ENCODE measurements at places on chromosomes 3 and 15.

GRCh38 chr3:133494469-133494868 is 79.0 kb upstream of the CDV3 start:
- DNase-seq = no peak

DNA sequence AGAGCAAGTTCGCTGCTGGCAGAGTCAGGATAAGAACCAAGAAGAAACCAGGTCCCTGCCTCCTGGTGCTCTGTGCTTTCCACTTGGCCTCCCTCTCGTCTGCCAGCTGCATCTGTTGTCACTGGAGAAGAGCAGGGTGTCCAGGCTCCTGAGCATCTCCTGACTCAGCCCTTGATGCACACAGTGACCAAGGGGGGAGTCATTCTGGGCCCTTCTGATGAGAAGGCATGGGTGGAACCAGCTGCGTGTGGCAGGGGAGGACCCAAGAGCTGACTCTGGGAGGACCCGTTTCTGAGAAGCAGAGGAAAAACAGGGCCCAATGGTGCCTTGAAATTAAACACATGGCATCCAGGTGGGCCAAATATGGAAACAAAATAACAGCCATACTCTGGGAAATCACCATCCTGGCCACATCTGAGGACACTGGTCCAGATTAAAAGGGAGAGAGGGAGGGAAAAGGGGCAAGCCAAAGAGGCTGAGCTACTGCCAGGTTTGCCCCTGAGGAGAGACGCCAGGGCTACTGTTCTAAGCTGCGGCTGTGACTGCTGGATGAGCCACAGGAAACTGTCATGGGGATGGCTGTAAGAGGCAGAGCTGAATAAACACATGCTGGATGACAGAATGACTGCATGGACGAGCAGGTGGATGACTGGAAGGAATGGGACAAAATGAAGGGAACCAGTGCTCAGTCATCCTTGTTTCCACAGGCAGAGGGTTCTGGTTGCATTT is 58.1 kb upstream of the CA12 start:
- DNase-seq = no peak

DNA sequence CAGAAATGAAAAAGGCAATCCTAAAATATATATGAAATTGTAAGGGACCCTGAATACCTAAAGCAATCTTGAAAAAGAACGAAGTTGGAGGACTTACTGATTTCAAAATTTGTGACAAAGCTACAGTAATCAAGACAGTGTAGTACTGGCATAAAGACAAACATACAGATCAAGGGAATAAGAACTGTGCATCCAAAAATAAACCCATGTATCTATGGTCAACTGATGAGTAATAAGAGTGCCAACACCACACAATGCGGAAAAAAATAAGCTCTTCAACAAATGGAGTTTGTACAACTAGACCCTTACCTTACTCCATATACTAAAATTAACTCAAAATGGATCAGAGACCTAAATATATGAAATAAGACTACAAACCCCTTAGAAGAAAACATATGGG is 29.6 kb downstream of the GSK3B start:
- DNase-seq = no peak

GRCh38 chr3:113896930-113897329 is 50.9 kb upstream of the ZDHHC23 start:
- DNase-seq = no peak

DNA sequence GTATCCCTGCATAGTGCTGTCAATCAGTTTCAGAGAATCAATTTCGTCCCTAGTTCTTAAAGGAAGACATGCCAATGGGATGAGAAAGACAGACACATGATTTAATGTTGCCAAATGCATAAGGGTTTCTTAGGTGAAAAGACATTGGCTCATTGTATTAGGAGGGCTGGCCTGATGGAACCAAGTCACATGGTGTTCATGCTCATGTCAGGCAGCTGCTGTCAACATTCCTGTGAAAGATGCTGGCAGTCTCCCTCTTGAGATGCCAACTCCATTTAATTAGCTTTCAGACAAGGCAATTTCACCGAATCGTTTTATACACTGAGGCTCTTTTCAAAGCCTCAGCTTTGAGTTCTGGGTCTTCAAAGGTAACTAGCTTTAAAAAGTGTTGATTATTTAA is 16.1 kb upstream of the IL1RAP start:
- DNase-seq = no peak

DNA sequence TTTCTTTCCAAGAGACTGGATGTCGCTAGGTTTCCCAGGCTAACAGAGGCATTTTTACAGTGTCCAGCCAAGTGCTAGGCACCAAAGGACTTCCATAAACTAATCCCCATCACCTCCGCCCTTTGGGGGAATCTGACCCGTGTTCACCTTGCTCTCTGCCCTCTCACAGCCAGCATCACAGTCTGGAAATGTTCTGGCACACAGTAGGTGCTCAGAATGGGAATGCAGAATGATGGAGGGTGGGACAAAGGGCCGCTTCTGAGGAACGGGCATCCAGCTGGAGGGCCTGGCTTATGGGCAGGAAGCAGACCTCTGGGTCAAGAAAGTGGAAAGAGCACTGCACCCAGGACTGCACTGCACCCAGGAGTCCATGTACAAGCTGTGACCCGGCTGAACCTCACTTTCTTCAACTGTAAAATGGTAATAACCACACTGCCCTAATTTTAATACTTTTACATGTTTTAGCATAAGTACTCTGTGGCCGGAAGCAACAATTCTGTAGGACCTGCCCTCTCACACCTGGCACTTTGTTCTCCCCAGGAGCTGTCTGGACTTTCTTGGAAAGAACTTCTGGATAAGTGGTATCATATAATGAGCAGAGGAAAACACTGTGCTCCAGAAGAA is 901 bp upstream of the NMB start:
- DNase-seq = no peak

DNA sequence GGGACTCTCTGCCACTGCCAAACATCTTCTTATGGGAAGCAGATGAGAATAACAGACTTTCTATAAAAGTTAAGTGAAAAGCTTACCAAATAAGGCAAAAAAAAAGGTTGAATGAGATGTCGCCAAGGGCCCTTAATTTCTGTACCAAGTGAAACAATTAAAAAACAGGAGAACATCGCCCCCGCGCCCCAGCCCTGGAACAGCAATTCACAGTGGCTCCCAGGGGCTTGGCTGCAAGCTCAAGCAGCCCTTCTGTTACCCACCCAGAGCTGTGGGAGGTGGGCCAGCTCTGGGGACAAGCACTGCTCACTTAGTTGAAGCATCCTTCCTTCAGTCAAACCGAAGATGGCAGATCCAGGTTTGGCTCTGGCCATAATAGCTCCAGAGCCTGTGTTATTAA is 208.0 kb downstream of the ERC2 start:
- DNase-seq = no peak

- DNase-seq = no peak
These were observed 398.5 kb downstream of the VPS13C start for GRCh38 chr15:61661791-61662190.

GRCh38 chr3:63910891-63911290 is 1.3 kb downstream of the SCAANT1 start:
- DNase-seq = no peak

- DNase-seq = no peak
These were observed 3.5 kb downstream of the GABRA5 start for GRCh38 chr15:26870346-26870745.

DNA sequence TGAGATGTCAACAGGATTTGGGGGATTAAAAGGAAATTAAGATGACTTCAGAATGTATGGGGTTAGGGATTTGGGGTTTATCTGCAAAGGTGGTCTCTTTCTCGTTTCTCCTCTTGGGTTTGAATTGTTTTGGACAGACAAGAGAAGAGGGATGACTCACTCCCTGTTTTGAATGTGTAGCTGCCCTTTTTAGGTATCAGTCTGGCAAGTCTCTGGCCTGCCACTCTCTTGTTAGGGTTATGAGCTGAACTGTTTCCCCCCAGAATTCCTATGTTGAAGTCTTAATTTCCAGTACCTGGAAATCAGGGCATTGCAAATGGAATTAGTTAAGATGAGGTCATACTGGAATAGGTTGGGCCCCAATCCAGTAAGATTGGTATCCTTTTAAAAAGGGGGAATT is 291.7 kb downstream of the MEX3B start:
- DNase-seq = no peak

DNA sequence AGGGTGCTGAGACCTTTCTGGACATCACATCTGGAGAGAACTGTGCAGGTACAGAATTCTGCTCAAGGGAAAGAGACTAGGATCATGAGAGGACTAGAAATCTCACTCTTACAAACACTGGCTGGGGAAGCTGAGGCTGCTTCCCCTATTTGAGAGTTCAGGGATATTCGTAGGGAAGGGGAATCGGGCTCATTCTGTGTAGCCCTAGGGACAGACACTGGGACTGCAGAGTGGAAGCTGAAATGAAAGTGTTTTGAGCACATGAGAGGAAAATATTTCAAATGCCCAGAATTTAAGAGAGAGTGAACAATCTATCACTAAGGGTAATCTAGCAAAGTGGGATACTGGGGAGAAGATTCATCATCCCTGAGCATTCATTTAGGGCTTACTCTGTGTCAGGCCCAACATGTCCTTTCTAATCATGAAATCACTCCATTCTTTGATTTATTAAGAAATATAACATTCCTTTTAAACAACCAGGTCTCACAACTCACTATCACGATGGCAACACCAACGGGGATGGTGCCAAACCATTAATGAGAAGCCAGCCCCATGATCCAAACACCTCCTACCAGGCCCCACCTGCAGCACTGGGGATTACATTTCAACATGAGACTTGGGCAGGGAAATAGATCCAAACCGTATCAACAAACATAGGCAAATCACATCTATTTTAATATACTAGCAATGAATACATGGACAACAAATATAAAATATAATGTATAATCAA is 63.0 kb downstream of the CPN2 start:
- DNase-seq = no peak

DNA sequence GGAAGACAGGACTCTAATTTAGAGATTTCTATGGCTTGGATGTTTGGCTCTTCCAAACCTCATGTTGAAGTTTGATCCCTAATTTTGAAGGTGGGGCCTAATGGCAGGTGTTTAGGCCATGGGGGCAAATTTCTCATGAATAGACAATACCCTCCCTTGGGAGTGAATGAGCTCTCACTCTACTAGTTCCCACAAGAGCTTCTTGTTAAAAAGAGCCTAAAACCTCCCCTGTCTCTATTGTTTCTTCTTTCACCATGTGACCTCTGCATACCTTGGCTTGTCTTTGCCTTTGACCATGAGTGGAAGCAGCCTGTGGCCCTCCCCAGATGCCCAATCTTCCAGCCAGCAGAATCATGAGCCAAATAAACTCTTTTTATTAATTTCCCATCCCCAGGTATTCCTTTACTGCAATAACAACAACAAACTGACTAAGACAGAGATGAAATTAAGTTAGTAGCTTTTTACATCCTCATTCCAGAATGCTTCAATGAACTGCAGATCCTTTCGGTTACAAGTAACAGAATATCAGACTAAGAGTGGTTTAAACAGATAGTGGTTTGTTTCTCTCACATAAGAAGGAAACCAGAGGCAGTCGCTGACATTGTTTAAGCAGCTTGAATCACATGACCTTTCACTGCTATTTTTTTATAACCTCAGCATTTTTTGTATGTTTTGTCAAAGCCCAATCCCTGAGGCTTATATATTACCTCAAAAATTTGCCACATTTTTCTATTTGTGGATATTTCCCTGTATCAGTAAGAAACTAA is 1013.3 kb upstream of the SEMA6D start:
- no peak for DNase-seq

DNA sequence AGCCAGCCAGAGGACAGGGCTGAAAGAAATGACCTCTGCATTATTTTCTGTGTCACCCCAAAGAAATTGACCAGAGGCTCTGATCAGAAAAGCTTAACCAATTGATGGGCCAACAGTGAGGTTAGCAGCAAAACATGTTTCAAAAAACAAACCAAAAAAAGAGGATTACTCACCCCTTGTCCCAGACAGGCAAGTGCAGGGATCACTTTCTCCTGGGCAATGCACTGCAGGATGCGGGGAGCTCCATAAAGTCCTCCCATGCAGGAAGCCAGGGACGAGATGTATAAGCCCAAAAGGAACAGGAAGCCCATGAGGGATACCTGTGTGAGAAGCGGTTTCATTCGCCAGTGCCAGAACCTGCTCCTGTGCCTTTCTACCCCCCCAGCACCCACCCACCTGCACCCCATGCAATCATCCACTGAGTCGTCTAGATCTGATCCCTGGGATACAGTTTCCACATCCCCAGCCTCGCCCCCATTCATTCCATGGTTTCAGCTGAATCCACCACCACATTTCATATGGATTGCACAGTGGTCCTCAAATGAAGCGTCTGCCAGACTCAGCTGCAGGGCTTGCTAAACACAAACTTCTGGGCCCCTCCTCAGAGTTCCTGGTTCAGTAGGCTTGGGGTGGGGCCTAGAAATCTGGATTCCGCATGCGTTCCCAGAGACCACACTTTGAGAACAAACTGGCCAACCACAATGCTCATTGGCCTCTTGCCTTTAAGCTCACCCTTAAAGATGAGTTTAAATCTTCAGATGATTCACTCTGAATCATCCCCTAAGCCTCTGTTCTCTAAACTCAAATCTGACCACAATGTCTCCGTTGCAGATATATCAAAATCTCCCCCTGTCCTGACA is 54.4 kb upstream of the HEG1 start:
- DNase-seq = no peak

GRCh38 chr3:148466143-148466542 is 231.6 kb upstream of the AGTR1 start:
- DNase-seq = no peak

GRCh38 chr3:116112696-116113095 is 332.6 kb downstream of the LSAMP start:
- DNase-seq = no peak

DNA sequence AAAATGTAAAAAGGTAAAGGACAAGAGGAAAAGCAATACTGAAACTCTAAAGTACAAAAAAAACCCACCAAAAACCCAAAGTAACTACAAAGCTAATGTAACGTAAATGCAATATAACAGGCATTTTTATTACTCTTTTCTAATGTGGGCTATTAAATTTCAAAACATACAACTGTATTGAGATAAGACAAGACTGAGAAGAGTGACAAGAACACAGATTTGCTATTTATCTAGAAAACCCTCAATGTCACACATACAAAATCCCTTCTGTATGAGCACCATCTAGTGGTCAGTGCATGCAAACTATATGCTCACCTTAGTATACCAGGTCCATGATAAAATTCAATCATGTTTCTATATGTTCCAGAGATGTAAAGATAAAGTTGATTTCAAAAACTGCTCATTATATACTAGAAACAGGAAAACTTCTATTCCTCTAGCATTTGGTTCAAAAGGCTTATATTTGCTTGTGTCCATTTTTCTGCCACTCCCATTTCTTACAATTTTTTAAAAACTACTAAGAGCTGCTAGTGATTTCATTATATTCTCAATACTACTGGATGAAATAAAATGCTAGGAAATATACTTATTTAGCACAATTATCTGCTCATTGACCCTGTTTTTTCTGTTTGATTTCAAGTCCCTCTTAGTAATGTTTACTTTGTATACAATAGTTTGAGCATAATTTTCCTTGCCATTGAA is 111.4 kb downstream of the DLG1 start:
- DNase-seq = peak; percentile 55

DNA sequence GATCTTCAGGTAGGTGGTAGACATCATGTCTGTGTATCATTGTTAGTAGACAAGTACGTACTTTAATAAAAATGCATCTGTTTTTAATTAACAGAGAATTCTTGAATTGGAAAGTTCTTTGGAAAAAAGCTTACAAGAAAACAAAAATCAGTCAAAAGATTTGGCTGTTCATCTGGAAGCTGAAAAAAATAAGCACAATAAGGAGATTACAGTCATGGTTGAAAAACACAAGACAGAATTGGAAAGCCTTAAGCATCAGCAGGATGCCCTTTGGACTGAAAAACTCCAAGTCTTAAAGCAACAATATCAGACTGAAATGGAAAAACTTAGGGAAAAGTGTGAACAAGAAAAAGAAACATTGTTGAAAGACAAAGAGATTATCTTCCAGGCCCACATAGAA is 149.1 kb upstream of the LRRFIP2 start:
- DNase-seq = no peak

- DNase-seq = no peak
These were observed 46.0 kb downstream of the KLHL25 start for GRCh38 chr15:85748729-85749128.
